Stomach (tissue), 19 donors: ENCODE measurements at places on chromosomes 5 and 9. TPM values are rescaled to one million over a fixed set of nuclear protein-coding genes. Genes with fewer than 3 reads are reported as not detected.
A peak's percentile ranks its signal among the peaks of the same experiment; 100 is the strongest.

DNA sequence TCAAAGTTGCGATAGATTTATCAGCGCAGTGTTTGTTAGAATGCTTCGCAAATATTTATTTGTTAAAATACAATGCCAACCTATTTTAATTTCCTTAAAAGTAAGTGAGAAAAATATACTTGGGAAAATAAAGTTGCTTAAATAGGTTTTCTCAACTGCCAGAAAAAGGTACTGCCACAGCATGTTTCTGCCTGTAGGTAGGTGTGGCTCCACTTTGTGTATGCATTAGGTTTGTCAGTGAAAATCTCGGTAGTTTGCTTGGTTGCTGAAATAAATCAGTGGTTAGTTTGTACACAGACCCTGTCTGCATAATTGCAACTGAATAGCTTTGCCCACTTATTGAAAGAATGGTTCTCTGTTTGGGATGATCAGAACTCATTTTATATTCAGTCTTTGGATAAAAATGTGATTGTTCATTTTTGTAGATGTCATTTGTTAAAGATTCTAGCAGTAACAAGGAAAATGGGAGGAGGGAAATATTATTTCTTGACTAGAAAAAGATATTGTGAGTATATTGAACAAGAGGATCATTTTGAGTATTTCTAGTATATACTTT is 25.7 kb downstream of the C9orf85 start:
- no peaks in the 10 kb centered on the region for H3K4me1 ChIP-seq
- H3K36me3 ChIP-seq = no peaks in the 10 kb centered on the region
- no peaks in the 10 kb centered on the region for H3K27me3 ChIP-seq
- no peak overlapping the region for H3K27ac ChIP-seq

GRCh38 chr5:122434205-122434970 is 122.4 kb downstream of the SNCAIP start:
- no peak for DNase-seq
- H3K36me3 ChIP-seq = no peaks in the 10 kb centered on the region
- no peak overlapping the region for H3K27ac ChIP-seq
- no peaks in the 10 kb centered on the region for H3K27me3 ChIP-seq
- no peaks in the 10 kb centered on the region for H3K4me1 ChIP-seq

- no peak for DNase-seq
- H3K4me1 ChIP-seq = no peaks in the 10 kb centered on the region
- H3K27me3 ChIP-seq = no peaks in the 10 kb centered on the region
- no peaks in the 10 kb centered on the region for H3K36me3 ChIP-seq
Measured at GRCh38 chr5:175472378-175472777, 6.0 kb upstream of the SFXN1 start.

Gene GFI1B
- polyA plus RNA-seq = not detected

GRCh38 chr9:92381775-92382174 is 22.6 kb downstream of the OGN start:
- H3K36me3 ChIP-seq = no peaks in the 10 kb centered on the region
- no peak overlapping the region for H3K27ac ChIP-seq
- DNase-seq = no peak
- H3K4me3 ChIP-seq = no peak overlapping the region
- H3K27me3 ChIP-seq = no peaks in the 10 kb centered on the region

- no peaks in the 10 kb centered on the region for H3K4me1 ChIP-seq
- H3K4me3 ChIP-seq = no peak overlapping the region
- no peaks in the 10 kb centered on the region for H3K27me3 ChIP-seq
- H3K36me3 ChIP-seq = no peaks in the 10 kb centered on the region
- H3K27ac ChIP-seq = no peak overlapping the region
Measured at GRCh38 chr5:161803-162110, 29.5 kb upstream of the LRRC14B start.

GRCh38 chr5:2690293-2690692 is 61.2 kb downstream of the IRX2 start:
- no peak for DNase-seq
- H3K27ac ChIP-seq = no peak overlapping the region
- no peak overlapping the region for H3K4me3 ChIP-seq
- H3K4me1 ChIP-seq = no peaks in the 10 kb centered on the region
- no peaks in the 10 kb centered on the region for H3K36me3 ChIP-seq

Gene IFNA13
- polyA plus RNA-seq = not detected

DNA sequence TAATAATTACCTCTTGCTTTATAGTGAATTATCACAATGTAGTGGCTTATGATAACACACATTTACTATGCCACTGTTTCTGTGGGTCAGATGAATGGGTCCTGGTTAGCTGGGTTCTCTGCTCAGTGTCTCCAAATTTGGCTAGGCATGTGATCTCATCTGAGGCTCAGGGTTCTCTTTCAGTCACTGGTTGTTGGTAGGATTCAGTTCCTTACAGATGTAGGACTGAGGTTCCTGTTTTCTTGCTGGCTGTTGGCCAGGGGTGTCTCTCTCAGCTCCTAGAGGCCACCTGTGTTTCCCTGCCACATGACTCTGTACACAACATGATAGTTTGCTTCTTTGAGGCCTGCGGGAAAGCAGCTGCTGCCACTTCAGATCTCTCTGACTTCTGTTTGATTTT is 7.1 kb downstream of the NFX1 start:
- peaks cover 93% of the 10 kb centered on the region for H3K36me3 ChIP-seq
- H3K27me3 ChIP-seq = no peaks in the 10 kb centered on the region
- peak overlapping the region; percentile 18 for H3K4me3 ChIP-seq
- H3K4me1 ChIP-seq = peaks cover 82% of the 10 kb centered on the region
- H3K27ac ChIP-seq = peak overlapping the region; percentile 75

Gene MLANA
- not detected for polyA plus RNA-seq

- H3K36me3 ChIP-seq = no peaks in the 10 kb centered on the region
- no peak overlapping the region for H3K4me3 ChIP-seq
- no peak overlapping the region for H3K27ac ChIP-seq
- H3K27me3 ChIP-seq = no peaks in the 10 kb centered on the region
- DNase-seq = no peak
Measured at GRCh38 chr5:4275232-4275631, 679.6 kb downstream of the IRX1 start.

DNA sequence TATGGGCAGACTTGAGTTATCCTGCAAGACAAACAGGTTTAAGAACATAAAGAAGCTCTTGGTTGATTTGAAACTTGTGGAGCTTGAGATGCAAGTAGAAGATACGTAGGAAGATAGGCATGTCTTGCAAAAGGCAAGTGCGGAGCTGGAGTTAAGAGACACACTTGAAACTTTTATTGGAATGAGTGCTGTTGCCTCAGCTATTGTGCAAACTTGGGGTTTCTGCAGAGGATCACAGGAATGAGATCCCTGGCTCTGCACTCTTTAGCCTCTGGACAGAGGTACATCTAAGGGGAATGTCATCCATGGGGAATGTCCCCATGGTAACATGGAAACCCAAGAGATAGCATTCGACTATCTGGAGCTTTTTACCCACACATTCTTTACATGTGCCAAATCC is 121.1 kb downstream of the ADCY2 start:
- H3K27me3 ChIP-seq = no peaks in the 10 kb centered on the region
- H3K4me3 ChIP-seq = no peak overlapping the region
- no peaks in the 10 kb centered on the region for H3K4me1 ChIP-seq
- no peak for DNase-seq
- H3K27ac ChIP-seq = no peak overlapping the region
- H3K36me3 ChIP-seq = peaks cover 5% of the 10 kb centered on the region

Gene DAPK1
- polyA plus RNA-seq = 9.0 TPM

Gene RNF183
- polyA plus RNA-seq = 5.6 TPM

- H3K27me3 ChIP-seq = no peaks in the 10 kb centered on the region
- no peak overlapping the region for H3K4me3 ChIP-seq
- peak; percentile 54 for DNase-seq
- H3K4me1 ChIP-seq = peaks cover 20% of the 10 kb centered on the region
Measured at GRCh38 chr5:151214614-151215545, 9.0 kb downstream of the CCDC69 start.

Gene GHR
- polyA plus RNA-seq = 5.5 TPM

Gene COL5A1
- 17.4 TPM for polyA plus RNA-seq

Gene SLC34A3
- polyA plus RNA-seq = 0.53 TPM

Gene EIF4EBP3
- 80.2 TPM for polyA plus RNA-seq

Gene LRRC19
- not detected for polyA plus RNA-seq

Gene SPATA31E1
- polyA plus RNA-seq = not detected

Gene PCDHGA3
- not detected for polyA plus RNA-seq
